ENCODE measurements at places on chromosomes 5 and 9.
A peak's percentile ranks its signal among the peaks of the same experiment; 100 is the strongest.

DNA sequence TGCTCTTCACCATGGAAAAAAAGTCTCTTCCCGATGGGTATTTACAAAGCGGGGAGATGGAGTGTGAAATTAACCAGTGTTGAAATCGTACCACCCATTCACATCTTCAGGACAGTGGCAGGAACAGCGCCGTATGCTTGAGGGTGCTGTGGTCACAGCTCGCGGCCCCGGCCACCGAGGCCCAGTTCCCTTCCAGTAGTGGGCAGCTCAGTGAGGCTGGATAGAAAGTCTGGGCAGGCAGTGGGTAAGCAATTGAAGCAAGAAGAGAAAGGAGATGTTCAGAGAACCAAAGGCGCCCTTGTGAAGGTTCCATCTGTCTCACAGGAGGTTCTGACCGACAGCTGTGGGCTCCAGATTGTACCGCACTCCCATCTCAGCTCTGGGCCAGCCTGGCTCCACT lies 59.1 kb downstream of the SECISBP2 start:
- DNase-seq = no peak

GRCh38 chr5:108634010-108634616 lies 113.6 kb upstream of the FER start:
- no peak for DNase-seq

- no peak for DNase-seq
Observed at GRCh38 chr5:128903550-128903949, 61.7 kb upstream of the SLC27A6 start.

DNA sequence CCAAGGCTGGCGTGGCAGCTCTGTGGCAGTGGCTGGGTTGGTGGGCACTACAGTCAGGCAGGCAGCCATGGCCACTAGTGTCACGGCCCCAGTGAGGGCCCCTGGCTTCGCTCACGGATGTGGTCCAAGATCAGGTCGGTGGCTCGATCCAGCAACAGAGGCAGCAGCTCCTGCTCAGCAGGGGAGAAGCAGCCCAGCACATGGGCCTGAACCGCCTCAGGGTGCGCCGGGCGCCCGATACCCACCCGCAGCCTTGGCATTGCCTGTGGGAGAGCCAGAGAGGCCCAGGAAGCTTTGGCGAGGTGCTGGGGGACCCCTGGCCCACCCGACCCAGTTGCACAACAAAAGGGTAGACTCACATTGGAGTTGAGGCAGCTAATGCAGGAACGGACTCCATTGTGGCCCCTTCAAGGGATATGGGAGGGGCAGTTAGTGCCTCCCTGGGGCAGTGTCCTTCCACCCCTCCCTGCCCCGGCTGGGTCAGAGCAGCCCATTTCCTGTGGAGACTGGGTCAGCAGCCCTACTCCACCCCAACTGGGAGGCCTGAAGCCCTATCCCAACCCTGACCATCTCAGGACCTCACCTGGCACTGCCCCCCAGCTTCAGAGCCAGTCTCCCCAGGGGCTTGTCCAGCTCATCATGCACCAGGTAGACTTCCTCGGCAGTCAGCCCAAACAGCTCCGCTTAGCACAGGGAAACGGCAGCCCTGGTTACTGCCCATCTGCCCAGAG lies 1.3 kb downstream of the PTRH1 start:
- no peak for DNase-seq

- DNase-seq = no peak
Observed at GRCh38 chr5:150000990-150001659, 586 bp downstream of the HMGXB3 start.

GRCh38 chr5:120550358-120550757 lies 86.3 kb downstream of the PRR16 start:
- DNase-seq = no peak

DNA sequence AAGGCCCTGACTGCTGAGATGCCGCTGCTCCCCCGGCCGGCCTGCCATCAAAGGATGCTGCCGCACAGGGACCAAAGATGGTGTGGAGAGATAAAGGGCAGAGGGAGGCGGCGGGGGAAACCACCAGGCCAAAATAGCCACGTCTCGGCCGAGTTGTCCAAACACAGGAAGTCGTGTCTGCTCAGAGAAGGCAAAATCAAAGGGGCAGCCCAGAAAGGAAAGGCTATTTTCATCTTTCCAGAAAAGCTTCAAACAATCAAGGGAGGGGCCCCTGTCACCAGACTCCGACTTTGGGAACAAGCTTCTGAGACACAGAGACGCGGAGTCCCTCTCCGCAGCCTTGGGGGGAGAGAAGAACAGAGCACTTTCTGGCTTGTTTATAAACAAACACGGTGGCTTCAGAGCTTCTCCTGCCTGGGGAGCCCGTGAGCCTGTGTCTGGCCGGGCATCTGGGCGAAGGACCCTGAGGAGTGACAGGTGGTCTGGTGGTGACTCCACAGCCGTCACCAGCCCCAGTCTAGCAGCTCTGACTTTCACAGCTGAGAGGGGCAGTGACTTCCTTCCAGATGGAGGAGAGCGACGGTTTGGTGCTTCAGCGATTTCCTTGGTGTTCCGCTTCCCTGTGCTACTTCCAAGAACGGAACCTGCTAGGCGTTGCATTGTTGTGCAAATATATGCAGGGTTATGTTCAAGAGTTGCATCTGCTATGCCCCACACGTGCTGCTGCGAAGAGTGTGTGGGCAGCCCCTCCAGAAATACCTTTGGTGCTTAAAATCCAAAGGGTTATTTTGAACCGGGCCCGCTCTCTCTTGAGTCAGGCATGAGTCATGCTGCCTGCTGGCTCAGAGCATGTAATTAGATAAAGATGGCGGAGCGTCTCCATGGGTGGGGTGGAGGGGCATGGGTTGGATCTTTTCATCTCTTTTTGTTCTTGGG lies 24.0 kb downstream of the ADAMTSL2 start:
- DNase-seq = no peak

GRCh38 chr5:109063223-109063622 lies 315.5 kb downstream of the FER start:
- no peak for DNase-seq

DNA sequence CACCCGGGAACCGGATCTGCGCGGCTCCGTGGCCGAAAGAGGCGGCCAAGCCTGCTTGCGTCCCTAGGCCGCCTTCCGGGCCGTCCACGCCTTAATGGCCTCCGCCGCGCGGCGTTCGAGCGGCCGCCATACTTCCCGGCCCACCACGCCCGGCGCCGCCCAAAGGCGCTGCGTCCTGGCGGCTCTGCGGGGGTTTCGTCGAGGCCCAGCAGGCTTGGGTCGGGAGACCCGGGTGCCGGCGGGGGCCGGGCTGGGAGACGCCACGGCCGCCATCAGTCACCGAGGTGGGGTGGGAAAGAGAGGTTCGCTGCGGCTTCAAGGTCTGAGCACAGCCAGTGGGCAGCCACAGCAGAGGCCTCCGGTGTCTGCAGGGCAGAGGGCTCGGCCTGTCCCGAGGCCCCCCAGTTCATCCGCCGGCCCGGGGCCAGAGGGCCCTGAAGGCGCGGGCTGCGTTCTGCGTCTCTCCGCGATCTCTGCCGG lies 545.8 kb upstream of the CDH10 start:
- DNase-seq = no peak

GRCh38 chr9:81844131-81844567 lies 84.1 kb upstream of the SPATA31D4 start:
- DNase-seq = no peak

DNA sequence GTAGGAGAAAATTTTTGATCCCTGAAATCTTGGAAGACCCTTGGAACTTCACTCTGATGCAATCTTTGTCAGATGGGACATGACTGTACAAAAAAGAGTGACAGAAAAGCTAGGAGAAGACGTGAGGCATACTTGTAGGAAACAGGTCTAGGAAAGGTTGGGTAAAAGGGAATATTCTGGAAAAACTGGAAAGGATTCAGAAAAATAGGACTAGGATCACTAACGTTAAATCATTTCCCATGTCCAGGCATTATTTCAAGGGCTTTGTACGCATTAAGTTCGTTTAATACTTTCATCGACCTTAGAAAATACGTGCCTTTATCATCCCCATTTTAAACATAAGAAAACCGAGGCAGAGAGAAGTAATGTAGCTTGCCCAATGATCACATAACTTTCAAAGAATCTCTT lies 2.9 kb downstream of the ALDH1A1 start:
- no peak for DNase-seq

- DNase-seq = no peak
Observed at GRCh38 chr5:170562875-170563228, 59.0 kb downstream of the KCNIP1 start.

DNA sequence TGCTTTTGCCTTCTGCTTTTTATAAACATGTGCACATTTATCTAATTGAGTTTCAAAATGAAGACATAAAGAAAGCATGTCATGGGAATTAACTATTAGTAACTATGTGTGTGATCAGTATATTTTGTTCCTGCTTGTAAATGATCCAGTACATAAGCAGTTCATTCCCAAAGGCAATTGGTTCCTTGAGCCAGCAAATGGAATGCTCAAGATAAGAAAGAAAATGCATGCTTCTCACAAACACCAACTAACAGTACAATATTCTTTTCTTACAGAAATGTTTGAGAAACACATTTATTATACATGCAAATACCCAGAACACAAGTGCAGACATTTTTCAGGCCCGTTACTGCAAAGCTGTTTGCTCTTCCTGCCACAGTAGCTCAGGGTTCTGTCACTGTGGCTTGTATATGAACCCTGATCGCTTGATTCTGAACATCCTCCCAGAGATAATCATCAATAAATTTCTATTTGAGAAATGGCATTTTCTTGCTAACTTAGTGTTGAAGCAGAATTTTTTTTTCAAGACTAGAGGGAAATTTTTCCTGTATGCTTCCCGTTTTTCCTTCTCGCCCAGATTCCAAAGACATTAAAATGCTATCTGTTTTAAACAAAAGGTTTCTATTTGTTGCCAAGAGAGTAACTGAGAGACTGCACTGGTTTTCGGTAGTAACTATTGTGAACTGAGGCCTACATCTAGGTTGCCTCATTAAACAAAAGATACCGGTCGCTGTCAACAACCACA lies 1.9 kb downstream of the GNAQ start:
- DNase-seq = peak; percentile 13

DNA sequence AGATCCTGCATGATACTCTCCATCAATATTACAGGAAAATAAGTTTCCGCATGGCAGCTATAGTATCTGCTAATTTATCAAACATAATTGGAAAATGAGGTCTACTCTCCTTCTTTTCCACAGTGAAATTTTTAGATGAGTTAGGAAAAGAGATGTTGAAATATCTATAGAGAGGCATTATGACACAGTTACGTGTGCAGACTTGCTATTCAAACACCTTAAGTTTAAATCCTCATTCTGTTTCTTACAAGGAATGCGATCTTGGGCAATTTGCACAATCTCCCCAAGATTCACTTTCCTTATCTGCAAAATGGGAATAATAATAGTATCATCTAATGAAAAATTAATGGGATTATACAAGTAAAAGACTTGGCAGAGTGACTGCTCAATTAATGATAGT lies 91.7 kb upstream of the SLCO6A1 start:
- DNase-seq = no peak

GRCh38 chr9:137318602-137319001 lies 16.5 kb upstream of the NRARP start:
- DNase-seq = no peak

DNA sequence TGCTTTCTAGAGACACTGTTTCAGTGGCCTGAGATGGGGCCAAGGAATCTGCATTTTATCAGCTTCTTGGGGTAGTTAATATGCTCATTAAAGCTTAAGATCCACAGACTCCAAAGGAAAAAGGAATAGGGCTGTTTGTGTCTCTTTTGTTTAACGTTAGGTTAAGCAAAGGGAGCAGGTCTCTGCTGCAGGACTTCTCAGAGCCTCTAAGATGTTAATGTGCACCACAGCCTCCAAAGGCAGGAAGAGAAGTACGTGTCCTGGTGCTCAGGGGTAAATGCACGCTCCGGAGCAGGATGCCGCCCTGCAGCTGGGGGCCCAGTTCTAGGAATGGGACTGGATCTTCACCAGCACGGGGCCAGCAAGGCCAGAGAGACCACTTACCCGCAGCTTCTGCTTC lies 19.6 kb downstream of the SPARC start:
- DNase-seq = no peak

- DNase-seq = no peak
Observed at GRCh38 chr5:168292786-168293696, 1.6 kb downstream of the WWC1 start.

DNA sequence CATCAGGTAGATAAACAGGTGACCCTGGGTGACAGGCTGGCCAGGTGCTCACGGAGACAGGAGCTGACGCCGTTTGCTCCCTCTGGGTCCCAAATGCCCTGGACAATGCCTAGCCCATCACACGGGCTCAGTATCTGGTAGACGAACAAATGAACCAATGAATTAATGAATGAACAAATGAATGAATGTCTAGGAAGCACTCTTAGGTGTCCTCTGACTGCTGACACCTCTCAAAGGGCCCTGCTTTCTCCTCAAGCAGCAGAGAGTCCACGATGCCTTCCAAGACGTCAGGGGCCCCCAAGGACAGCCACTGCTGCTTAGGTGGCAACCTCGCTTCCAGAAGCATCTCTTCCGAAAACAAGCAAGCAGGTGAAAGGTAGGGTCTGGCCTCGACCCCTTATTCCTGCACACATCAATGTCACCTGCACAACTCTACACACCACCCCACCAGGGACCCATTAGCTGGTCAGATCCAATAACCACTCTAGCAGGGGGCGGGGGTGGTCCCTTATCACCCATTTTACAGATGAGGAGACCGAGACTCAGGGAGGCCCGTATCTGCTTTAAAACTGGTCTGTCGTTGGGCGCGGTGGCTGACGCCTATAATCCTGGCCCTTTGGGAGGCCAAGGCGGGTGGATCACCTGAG lies 45.2 kb downstream of the VAV2 start:
- no peak for DNase-seq

- DNase-seq = no peak
Observed at GRCh38 chr9:87507576-87507975, 9.9 kb downstream of the DAPK1 start.

DNA sequence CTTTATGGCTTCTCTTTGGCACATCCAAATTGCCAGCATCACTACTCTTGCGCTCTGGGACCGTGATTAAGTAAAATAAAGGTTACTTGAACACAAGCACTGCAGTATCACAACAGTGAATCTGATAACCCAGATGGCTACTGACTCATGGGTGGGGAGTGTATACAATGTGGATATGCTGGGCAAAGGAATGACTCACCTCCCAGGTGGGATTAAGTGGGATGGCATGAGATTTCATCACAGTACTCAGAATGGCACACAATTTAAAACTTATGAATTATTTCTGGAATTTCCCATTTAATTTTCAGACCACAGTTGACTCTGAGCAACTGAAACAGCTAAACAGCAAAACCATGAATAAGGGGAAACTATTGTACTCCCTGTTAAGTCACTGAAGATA lies 4.3 kb downstream of the GFM2 start:
- no peak for DNase-seq

- DNase-seq = no peak
Observed at GRCh38 chr5:67031057-67031443, 165.5 kb downstream of the CD180 start.

DNA sequence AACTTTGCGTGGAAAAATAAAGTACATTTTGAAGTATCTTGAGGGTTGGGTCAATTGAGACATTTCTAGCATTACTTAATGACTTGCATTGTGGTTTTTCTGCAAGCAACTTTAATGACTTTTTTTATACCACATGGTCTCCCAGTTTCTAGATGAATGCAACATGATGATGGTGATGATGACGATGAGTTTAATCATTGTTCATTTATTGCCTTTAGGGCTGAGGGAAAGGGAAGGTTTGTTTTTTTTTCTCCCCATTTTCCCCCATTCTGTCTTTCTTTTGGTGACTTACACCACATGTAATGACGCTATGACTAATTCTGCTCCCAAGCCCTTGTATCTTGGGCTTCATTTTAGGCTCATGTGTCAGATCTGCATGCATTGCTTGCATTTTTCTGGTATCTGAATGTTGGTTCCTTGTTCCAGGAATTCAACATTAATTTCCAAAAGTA lies 57.7 kb upstream of the NXNL2 start:
- DNase-seq = no peak

Measured in NCI-H1694 treated with DMSO at 0.1 percent for 48 hours (cell line).